ENCODE measurements at places on chromosomes 1 and 21. TPM values are rescaled to one million over a fixed set of nuclear protein-coding genes. Genes with fewer than 3 reads are reported as not detected.

Gene NEK2
- total RNA-seq, result not detected

Gene MMEL1
- 0.57 TPM for total RNA-seq

Gene NBPF6
- not detected for total RNA-seq

Gene FCER1G
- 40.4 TPM for total RNA-seq

Gene OR6N1
- not detected for total RNA-seq

Gene UTS2
- total RNA-seq, result 1.3 TPM

Gene FAM177B
- total RNA-seq, result not detected

Gene SFN
- total RNA-seq, result 6.7 TPM

Gene FMO4
- total RNA-seq, result 4.6 TPM

Gene WLS
- total RNA-seq, result 53.3 TPM

Gene PADI4
- total RNA-seq, result 6.3 TPM

Gene ANXA9
- 0.19 TPM for total RNA-seq

Gene VTCN1
- not detected for total RNA-seq

Gene TSPEAR
- total RNA-seq, result 0.14 TPM

Gene LYPD8
- total RNA-seq, result not detected

Gene TMIGD3
- 4.2 TPM for total RNA-seq

Gene NVL
- 17.7 TPM for total RNA-seq

Gene F3
- total RNA-seq, result 72.2 TPM

Gene ADAMTSL4
- 99.6 TPM for total RNA-seq

Gene PLK3
- total RNA-seq, result 32.7 TPM

Gene PRDM16
- 15.8 TPM for total RNA-seq

Gene ATP8B2
- 153 TPM for total RNA-seq

Gene USH2A
- total RNA-seq, result not detected

Gene SPATA1
- total RNA-seq, result 2.6 TPM

Gene LCA5L
- 1.5 TPM for total RNA-seq

Gene ILDR2
- 0.14 TPM for total RNA-seq

Gene EXO1
- total RNA-seq, result not detected

Gene TMEM54
- total RNA-seq, result 36.0 TPM

Gene ROR1
- 19.3 TPM for total RNA-seq

Gene FCRL6
- total RNA-seq, result 0.29 TPM

Gene KPNA6
- total RNA-seq, result 60.7 TPM
